ENCODE measurements at places on chromosomes 5 and 9.

DNA sequence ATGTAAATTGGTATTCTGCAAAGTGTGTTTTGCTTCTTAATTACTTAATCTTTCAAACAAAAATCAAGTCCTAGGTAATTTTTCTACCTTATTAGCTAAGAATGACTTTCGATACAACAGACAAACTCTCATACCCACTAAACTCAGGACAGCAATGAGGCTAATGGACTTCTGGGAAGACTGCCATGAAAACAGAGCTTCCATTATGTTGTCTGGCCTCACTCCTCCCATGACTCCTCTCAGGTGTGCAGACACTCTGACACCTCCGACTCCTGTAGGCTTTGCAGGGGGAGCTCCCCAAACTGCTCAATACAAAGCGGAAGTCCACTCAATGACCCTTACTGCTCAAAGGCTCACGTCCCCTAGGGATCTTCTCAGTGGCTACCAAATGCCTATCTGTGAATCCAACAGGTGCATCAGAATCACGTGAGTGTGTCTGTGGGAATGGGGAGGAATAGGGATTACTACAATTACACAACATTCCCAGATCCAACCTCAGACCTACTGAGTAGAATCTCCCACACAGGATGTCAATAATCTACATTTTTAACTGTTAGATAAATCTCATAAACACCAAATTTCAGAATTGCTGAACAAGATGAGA lies 289.9 kb downstream of the RAB3C start:
- DNase-seq, result no peak

GRCh38 chr9:81077572-81077971 lies 611.8 kb downstream of the TLE1 start:
- no peak for DNase-seq

- DNase-seq, result peak; percentile 75
These were observed 21.4 kb downstream of the IPPK start for GRCh38 chr9:92648474-92648971.

- DNase-seq, result no peak
These were observed 25.5 kb upstream of the ARAP3 start for GRCh38 chr5:141707510-141707909.

- DNase-seq, result no peak
These were observed 22.7 kb downstream of the KLF4 start for GRCh38 chr9:107466826-107467225.

GRCh38 chr9:15390201-15390600 lies 32.5 kb upstream of the SNAPC3 start:
- no peak for DNase-seq

GRCh38 chr5:17482790-17483189 lies 15.2 kb upstream of the TAF11L2 start:
- no peak for DNase-seq

DNA sequence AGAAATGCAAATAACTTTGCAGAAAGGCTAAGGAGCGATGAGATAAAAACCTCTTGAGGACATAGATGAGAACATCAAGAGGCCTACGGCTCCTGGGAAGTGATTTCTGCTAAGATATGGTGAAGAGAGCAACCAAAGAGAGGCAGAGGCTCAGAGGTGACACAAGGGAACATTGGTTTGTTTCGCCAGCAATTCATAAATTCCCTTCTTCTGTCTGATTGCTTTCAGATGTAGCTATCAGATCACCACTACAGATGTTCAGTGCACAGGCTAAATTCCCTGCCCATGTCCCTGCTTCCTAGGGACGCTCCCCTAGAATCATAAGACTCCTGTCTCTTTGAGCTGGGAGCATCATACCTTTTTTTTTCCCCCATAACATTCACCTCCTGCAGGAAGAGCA lies 11.2 kb downstream of the AGXT2 start:
- DNase-seq, result no peak

- no peak for DNase-seq
These were observed 845 bp upstream of the NR4A3 start for GRCh38 chr9:99820685-99821395.

DNA sequence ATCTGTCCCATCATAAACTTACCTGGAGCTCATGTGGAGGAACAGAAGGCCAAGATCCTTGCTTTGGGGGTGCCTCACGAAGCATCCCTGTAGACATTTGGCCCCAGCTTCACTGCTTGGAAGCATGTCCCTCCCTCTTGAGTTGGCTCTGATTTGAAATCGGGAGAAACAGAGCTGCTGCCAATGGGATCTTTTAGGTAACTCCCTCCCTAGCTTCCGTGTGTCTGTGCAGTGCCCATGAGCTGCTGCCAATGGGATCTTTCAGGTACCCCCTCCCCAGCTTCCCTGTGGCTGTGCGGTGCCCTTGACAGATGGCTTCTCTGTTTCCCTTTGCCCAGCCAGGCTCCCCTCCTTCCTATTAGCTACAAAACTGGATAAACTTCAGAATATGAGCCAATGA lies 178.0 kb downstream of the NR3C1 start:
- DNase-seq, result no peak

- no peak for DNase-seq
These were observed 118.7 kb downstream of the AUH start for GRCh38 chr9:91243029-91243428.

GRCh38 chr5:1316588-1317340 lies 21.9 kb upstream of the TERT start:
- DNase-seq, result peak; percentile 41

DNA sequence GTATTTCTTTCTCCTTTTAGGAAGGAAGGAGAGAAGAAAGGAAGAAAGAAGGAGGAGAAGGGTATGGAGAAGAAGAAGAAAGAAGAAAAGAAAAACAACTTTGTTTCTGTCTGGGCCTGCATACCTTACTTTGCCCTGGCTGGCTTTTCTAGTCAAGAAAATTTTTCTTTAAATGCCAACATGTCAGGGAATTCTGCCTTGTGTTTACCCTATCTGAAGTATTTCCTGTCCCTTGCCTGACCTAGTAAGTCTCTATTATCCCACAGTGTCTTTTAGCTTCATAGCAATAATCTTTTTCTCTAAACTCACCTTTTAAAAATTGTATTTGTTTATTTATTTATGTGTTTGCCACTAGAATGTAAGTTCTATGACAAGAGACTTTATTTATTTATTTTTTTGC lies 1864.1 kb downstream of the EFNA5 start:
- no peak for DNase-seq

DNA sequence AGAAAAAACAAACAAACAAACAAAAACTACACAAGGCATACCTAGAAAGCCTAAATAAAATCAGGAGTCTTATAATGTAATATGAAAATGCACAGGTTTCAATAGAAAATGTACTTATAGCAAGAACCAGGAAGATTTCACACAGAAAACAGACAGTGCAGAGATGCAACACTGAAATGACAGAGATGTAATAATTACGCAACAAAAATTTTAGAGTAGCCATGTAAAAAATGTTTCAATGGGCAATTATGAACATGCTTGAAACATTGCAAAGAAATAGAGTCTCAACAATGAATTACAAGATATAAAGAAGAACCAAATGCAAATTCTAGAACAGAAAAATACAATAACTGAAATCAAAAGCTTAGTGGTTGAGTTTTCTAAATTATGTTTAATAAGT lies 405.9 kb downstream of the PLK2 start:
- no peak for DNase-seq

- DNase-seq, result no peak
These were observed 692.7 kb downstream of the DNAH5 start for GRCh38 chr5:13251623-13252376.

- no peak for DNase-seq
These were observed 50.8 kb downstream of the NEURL1B start for GRCh38 chr5:172691886-172692285.

GRCh38 chr9:112332977-112333638 lies at the start of gene PTBP3:
TSS of gene PTBP3 (minus strand) at chr9:112333619. CDS start at chr9:112297865, 35,754 bp downstream.
- DNase-seq, result peak; percentile 93

DNA sequence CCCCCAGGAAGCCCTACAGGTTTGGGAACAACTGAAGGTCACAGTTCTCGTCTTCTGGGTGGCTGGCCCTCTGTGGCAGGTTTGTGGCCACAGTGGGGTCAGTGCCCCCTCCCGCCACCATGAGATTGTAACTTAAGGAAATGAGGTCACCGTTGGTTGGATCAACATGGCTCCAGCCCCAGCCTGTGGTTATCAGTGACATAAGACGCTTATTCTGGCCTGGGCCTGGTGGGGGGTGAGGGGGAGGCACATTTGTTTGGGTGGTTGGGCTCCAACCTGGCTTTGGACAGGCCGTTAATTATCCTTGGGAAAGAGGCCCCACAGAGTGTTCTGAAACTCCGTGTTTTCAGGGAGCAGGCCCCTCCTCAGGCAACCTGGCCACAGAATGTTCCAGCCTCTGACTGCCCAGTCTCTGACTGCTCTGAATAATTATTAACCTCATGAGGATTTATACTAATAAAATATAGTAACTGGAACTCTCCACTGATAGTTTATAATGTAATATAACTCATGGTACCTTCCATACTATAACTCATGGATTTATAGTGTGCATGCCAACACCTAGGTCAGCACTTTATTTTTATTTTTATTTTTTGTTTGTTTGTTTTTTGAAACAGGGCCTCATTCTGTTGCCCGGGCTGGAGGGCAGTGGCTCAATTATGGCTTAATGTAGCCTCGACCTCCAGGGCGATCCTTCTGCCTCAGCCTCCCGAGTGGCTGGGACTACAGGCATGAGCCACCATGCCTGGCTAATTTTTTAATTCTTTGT lies 58.0 kb upstream of the RPL26L1 start:
- DNase-seq, result no peak

DNA sequence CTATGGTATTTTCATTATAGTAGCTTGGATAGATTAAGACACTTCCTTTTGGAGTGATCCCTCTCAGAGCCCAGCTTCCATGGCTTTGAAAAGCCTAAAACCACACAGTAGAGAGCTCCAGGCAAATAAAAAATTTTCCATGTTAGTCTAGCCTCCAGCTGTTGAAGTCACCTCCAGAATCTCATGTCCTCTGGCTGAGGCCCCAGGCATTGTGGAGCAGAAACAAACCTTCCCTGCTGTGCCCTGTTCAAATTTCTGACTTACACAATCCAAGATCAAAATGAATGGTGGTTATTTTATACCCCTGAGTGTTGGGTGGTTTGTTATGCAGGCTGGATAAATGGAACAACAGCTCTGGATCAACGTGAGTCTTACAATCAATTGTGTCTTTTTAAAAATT lies 203.9 kb downstream of the ICE1 start:
- DNase-seq, result no peak

- no peak for DNase-seq
These were observed 204.2 kb upstream of the CD180 start for GRCh38 chr5:67400752-67401151.

DNA sequence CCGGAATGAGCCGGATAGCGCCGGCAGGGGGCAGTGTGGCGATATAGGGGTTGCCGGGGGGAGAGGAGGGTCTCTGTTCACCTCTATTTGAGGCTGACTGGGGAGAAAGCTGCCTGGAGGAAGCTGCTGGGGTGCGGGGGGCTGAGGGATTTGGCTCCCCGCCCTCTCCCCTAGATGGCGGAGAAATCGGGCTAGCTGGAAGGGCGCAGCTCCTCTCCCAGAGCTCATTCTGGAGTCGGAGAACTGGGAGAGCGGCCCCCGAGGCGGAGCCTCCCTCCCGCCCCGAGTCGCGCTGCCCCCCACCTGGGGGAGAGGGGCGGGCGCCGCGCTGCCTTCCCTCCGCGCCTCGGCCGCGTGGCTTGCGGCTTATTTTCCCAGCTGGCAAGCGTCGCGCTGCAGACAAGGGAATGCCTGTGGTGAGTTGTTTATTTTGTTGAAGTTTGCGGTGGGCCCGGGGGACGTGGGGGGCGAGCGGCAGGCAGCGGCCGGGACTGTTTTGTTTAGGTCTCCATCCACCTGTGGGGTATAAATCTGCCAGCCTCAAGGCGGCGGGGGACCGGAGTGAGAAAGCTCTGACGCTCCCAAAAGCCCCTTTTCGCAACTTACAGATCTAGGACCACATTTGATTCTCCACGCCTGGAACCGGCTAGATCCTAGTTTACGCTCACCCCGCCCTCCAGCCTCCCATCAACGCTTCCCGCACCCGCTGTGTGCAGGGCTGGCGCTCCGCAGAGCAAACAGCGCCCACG lies 4.1 kb upstream of the RGMB start:
- no peak for DNase-seq

GRCh38 chr9:16157216-16157615 lies 604.4 kb downstream of the CCDC171 start:
- DNase-seq, result no peak

DNA sequence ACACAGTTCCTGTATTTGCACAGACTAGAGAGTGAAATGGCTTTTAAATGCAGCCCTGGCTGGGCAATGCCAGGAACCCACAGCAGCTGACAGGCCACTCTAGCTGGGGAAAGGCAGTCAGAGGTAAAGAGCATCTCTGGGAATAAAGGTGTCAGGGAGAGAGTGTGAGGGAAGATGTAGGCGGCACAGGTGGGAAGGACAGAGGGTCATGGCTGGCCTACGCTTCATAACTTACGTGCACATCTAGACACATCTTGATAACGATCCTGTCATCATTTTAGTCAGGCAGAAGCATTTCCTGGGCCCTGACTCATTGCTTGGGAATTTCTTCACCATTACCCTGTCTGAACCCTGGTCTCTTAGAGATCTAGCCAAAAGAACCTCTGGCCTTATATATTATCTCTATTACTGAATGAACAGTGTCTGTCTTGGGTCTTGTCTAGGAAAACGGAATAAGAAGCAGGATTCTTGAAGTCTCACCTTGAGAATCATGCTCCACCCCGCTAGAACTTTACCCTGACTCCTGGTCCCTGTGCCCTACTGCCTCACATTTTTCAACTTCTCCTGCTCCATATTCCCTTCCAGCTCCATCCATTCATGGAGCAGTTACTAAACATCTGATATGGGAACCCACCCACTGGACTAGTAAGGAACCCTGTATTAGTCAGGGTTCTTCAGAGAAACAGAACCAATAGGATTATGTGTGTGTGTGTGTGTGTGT lies 106.4 kb upstream of the ELL2 start:
- DNase-seq, result no peak

GRCh38 chr5:135398160-135398854 lies 724 bp downstream of the MACROH2A1 start:
- no peak for DNase-seq

DNA sequence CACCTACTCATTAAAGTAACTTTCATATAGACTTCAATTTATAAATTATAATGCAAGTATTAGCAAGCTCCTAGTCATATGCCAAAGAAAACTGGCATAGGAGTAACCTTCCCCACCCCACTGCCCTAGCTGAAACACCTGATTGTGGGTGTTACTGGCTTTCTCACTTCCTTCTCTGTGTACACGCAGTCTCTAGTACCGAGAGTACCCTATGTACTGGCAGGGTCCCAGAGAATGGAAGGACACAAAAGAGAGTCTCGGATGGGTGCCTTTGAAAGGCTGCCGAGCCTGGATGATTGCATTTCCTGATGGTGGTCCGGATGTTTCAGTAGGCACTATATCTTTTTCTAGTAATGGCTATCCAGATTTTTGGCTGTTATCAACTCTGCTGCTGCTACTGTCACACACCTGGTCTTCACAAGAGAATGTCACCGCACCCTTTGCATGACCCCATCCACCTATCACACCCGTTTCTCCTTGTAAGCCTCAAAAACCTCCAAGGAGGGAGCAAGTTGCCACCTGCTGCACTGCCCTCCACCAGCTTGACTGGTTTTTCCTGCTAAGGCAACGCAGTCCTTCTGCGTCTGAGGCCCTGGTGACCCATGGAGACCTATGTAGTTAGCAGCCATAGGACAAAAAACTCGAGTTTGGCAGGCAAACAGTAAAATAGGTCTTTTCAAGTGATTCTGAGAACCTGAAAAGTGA lies 53.8 kb upstream of the CLINT1 start:
- DNase-seq, result peak; percentile 45
